CD4-positive, alpha-beta memory T cell (primary cell): ENCODE measurements at places on chromosomes 6 and 20. TPM values are rescaled to one million over a fixed set of nuclear protein-coding genes. Genes with fewer than 3 reads are reported as not detected.

DNA sequence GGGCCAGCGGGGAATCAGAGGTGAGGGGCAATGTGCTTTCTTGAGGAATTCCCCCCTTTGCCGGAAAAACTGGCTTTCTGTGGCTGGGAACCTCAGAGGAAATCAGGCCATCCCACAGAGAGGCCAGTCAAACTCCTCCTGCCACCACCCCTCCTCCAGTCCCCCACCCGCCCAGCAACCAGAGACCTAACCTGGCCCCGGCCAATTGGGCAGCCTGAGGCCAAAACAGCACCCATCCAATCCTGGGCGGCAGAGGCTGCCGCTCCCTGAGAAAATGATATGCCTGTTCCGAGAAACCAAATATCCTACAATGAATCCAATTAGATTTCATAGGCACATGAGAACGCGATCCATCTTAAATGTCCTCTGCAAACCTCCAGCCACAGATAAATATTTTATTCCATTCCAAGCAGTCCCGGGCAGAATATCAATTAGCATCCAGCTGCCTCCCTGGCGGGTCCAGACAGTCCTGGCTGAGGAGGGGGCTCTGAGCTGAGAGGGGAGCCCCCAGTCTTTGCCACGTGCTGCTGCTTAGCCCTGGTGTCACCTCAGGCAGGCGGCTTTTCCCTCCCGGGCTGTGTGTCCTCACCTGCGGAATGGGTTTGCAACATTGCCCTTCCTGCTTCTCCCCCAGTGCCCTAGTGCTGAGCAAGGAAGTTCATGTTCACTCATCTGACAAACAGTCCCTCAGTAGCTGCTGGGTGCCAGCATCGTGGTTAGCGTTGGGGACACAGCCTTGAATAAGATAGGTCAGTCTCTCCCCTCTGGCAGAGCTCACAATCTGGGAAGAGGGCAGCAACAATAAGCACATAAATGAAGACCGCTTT, 95.0 kb downstream of the DLGAP4 start:
- no peak for DNase-seq
- H3K27ac ChIP-seq = no peak overlapping the region
- no peaks in the 10 kb centered on the region for H3K36me3 ChIP-seq
- no peaks in the 10 kb centered on the region for H3K4me1 ChIP-seq
- H3K27me3 ChIP-seq = no peaks in the 10 kb centered on the region

DNA sequence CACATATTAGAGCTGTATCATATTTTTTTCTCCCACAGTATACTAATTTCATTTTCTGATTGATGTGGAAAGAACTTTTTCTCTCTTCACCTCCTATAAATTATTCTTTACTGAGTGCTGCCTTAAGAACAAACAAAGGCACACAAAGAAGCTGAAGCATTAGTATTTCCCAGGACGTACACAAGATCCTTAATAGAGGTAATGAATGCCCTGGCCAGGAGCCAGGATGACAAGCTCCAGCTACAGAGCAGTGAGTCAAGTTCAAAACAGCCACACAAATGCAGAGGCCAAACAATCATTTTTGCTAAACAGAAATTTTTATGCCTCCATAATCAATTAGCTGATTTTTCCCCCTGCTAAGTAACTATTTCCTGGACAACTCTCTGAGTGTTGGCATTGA, 639.6 kb downstream of the EPHA7 start:
- H3K36me3 ChIP-seq = no peaks in the 10 kb centered on the region
- no peak for DNase-seq

DNA sequence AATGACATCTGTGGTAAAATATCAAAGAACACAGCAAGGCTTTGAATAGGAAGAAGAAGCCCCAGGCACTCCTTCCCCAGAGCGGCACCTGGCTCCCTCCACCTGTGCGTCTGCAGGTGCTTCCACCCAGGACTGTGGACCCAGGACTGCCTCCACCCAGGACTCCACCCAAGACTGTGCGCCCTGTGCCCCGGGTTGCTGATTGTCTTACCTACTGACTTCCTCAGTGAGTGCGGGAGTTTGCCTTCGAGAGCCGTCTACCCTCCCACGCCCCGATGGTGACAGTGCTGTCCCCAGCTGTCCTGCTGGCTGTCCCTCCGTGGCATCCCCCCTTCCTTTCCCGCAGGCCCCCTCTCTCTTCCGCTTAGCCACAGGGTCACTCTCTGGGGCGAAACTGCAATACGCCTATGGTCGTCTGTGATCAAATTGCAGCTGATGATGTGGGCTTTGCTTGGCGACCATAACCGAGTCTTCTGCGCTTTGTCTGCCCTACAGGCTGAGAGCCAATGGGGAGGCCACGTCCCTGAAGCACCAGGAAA, 52.1 kb downstream of the IRF4 start:
- no peaks in the 10 kb centered on the region for H3K36me3 ChIP-seq
- peaks cover 51% of the 10 kb centered on the region for H3K4me1 ChIP-seq
- H3K27me3 ChIP-seq = no peaks in the 10 kb centered on the region

- H3K4me3 ChIP-seq = no peak overlapping the region
- H3K4me1 ChIP-seq = peaks cover 34% of the 10 kb centered on the region
- H3K27ac ChIP-seq = no peak overlapping the region
- DNase-seq = no peak
These were observed 59.2 kb upstream of the HBS1L start for GRCh38 chr6:135113860-135114259.

ZBTB2 gene
- total RNA-seq = 29.5 TPM

DEFB132 gene
- not detected for total RNA-seq
